ENCODE measurements at places on chromosomes 5 and 9.
A peak's percentile ranks its signal among the peaks of the same experiment; 100 is the strongest.

DNA sequence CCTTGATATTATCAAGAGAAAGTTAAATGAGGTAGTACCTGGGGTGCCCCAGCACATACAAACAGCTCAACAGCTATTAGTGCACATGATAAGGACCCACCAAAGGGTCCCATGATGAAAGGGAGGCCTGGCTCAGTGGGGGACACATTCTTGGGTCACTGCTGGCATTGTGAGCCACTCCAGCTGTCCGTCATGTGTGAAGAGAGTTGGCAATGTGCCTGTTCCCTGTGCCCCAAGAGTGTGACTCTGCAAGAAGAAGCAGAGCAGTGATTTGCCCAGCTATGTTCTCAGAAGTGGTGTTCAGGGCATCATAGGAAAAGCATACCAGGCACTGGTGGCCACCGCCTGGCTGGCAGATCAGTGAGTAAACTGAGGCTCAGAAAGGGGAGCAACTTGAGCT, 37.1 kb upstream of the TDRD7 start:
- no peak for DNase-seq

DNA sequence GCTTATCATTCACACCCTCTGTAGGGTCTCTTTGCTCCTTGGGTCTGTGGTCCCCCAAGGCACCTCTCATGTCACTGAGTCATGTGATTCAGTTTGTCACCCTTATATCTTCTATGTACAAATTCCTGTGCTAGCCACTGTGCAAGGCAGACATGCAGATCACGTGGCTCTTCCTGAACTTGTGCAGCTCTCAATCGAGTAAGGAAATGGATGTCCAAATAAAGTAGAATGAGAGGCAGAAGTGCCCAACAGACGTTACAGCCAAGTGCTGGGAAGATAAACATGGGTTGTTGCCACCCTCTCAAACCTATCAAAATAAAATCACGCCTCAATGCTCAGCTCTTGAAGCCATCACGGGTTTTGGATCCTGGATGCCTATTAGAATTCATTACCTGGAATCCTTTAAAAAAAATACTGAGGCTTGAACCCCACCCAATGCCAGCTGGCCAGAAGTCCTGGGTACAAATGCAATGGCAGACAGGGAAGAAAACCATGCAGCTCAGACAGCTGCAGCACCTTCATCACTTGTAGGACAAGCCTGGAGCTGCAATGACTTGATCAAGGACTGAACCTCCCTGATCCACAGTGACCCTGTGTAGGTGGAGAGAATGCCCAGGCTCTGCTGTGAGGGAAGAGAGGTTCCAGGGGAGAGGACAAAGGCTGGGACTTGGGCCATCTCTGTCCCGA, 228.7 kb upstream of the DAP start:
- DNase-seq: no peak

DNA sequence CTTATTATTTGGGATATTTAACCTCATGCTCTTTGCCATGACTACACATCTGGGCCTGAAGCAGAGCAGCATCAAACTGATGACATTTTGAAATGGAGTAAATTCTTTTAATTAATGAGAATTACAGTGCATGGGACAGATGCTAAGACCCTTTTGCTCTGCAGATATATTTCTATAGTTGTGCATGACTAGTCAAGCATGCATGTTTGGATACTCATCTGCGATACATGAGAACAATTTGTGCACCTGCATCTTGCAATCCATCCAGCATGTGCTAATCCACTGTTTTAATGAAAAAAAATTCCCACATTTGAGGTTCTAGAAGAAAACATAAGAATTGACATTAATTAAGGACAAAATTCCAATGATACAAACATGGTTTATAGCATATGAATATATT, 1047.6 kb upstream of the ACO1 start:
- DNase-seq: no peak

- peak; percentile 75 for DNase-seq
Measured at GRCh38 chr9:110440172-110440571, 102.5 kb upstream of the TXNDC8 start.

- peak; percentile 79 for DNase-seq
Measured at GRCh38 chr5:147303976-147304375, 69.2 kb downstream of the STK32A start.

- DNase-seq: peak; percentile 31
Measured at GRCh38 chr9:115267790-115268189, 149.8 kb upstream of the TNC start.

- no peak for DNase-seq
Measured at GRCh38 chr9:115152281-115152820, 34.4 kb upstream of the TNC start.

DNA sequence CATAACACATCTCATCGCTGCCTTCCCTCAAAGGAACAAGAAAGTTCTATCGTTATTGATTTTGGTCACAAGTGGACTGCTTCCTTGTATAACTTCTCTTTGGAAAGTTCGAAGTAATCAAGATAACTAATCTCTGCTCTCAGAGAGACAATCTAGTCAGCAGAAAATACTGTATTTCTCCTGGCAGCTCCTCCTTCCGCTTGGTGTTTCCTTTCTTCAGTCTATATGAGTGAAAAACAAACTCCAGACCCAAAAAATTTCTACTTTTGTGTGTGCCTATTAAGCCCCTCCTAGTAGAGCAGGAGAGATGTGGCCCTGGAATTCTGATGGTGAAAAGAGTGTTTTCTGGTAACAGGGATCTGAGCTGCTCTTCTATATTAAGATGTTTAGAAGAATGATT, 24.5 kb downstream of the OSTF1 start:
- DNase-seq: no peak

DNA sequence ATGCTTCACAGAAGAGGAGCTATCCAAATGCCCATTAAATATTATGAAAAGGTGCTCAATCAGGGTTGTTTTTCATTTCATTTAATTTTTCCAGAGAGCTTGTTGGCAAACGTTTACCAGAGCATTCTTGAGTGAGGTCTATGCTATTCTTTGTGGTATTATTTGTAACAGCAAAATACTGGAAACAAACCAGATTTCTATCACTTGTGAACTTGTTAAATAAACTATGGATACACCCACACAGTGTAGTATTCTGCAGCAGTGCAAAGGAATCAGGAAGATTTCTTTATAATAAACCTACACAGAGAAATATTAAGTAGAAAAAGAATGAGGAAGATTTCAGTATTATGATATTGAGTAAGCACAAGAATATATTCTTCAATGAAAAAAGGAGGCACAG, 15.0 kb upstream of the SLC1A1 start:
- DNase-seq: no peak

DNA sequence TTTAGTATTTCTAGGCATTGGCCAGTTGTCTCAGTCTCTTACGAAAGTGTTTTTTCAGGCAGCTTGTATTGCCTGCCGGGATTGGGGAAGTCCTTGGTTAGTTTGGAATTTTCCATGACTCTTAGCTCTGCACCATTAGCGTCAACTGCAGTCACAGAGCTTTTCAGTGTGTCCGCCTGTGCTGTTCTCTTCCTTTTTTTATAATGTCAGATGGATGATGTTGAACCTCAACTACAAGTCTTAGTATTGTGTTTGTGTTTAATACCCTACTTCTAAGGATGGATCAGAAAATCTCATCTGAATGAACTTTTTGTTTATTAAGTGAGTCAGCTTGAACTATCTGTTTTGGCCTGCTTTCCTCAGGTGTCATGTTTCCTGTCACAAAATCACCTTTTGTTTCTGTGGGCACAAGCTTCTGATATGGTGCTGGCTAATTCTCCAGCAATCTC, 33.1 kb downstream of the ATP6V0E1 start:
- DNase-seq: peak; percentile 47

DNA sequence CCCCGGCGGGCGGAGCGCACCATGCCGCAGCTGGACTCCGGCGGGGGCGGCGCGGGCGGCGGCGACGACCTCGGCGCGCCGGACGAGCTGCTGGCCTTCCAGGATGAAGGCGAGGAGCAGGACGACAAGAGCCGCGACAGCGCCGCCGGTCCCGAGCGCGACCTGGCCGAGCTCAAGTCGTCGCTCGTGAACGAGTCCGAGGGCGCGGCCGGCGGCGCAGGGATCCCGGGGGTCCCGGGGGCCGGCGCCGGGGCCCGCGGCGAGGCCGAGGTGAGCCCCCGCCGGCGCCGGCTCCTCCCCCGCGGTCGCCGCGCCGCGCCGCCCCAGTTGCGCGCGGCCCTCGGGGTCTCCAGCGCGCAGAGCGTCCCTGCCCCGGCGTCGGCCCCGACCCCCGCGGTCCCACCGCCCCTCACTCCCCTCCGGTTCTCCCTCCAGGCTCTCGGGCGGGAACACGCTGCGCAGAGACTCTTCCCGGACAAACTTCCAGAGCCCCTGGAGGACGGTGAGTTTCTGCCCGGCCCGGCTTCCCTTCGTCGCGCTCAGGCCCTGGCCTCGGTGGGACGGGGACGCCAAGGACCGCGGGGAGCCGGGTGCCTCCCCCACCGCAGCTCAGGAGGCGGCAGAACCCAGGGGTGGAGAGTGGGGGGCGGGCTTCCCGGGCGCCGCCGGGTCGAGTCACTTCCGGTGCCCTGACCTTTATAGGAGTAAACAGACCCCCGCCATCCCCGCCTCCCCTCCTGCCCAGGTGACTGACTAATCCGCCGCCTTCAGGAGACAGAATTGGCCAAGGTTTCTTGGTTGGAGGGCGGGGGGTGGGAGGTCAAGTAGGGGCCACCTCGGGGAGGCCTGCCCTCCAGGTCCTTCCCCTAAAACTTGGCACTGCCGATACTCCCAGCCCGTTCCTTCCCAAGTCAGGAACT, 665 bp downstream of the TCF7 start:
- DNase-seq: no peak

GRCh38 chr9:4141296-4141695, 158.6 kb downstream of the GLIS3 start:
- DNase-seq: peak; percentile 68

GRCh38 chr9:97660340-97660739, 26.7 kb downstream of the NCBP1 start:
- no peak for DNase-seq

All from ELR (cell line).